AG08396 (cell line): ENCODE measurements at places on chromosomes 6 and 20.
A peak's percentile ranks its signal among the peaks of the same experiment; 100 is the strongest.

GRCh38 chr20:61955668-61956395 lies 109.8 kb downstream of the TAF4 start:
- no peak for DNase-seq

GRCh38 chr6:109821428-109821827 lies 130.3 kb downstream of the FIG4 start:
- DNase-seq: no peak

DNA sequence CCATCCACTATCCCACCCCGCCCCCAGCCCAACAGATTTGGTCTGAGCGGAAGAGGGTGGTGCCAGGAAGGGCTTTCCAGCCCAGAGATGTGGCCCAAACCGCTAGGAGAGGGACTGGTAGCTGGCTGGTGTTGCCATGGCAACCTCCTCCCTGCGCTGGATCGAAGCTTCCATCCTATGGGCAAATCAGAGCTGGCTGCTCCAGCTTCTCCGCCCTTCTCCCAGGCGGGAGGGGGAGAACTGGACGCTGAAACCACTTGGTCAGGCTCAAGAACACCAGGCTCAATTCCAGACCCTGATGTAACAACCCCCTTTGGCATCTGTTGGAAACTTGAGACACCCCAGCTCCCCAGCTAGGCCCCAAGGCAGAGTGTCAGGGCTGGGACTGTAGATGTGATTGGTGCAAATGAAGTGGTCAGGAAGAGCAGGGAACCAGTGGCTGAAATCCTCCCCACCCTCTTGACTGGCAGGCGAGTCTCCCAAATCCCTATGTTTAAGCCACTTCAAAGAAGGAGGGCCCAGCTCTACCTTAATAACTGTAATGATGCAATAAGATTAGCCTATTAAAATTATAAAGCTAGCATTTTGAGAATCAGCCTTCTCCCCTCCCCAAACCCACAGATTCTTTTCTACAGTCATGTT lies 4.2 kb downstream of the RIMS4 start:
- peak; percentile 48 for DNase-seq

DNA sequence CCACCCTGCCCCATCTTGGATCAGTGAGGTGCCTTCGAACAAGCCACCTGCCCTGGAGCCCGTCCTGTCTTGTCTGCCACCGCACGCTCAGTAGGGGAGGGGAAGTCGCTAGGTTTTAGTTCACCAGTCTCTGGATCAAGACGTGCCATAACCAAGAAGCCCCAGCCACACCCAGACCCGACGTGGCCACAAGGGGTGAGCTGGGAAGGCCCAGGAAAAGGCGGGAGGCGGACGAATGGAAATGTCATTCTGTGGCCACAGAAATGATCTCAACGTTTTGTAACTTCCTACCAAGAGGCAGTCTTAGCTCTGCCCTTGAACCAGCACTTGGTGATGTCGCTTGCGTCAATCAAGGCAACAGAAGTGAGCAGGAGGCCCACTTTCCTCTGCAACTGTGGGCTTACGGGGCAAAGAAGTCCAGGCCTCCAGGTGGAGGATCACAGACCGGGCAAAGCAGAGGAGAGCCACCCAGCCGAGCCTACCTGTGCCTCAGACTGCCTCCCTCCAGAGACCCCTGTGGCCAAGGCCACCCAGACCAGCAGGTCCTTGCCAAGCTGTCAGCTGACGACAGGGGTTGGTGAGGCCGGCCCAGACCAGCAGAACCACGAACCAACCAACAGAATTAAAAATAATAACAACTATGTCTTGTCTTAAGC lies 14.5 kb downstream of the GMEB2 start:
- DNase-seq: no peak

- DNase-seq: no peak
These were observed 79.5 kb upstream of the VSTM2L start for GRCh38 chr20:37823296-37823980.

- no peak for DNase-seq
These were observed 860.4 kb downstream of the EPHA7 start for GRCh38 chr6:92559003-92559402.

- peak; percentile 43 for DNase-seq
These were observed 7.7 kb upstream of the KLHL31 start for GRCh38 chr6:53673162-53673727.

DNA sequence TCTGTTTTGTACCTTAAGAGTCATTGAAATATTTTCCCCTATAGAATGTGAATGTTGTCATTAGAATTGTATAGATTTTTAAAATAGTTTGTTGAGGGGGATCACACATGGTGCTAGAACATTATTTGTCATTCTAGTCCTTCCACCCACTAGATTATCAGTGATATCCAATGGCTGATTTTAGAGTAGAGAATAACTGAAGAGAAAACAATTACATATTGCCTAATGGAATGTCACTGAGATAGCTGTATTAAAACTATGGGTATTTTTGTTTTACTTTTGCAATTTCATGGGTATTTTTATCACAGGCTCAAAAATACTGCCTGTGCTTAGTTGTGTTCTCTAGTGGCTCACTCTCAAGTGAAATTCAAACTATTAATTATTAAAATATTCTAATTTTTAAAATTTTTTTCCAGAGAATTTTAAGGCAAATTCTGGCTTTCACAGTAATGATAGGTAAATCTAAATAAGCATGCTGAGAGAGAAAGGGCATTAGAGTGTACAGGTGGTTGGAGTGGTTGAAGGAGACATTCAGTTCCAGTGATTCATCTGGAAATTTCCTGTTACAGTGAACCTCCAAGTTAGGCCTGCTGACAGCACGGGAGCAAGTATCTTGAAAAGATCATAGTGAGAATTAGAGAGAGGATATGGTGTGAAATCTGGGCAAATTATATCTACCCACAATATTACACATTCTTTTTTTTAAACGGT lies 399.6 kb downstream of the NKAIN2 start:
- no peak for DNase-seq

GRCh38 chr6:112651239-112651638 lies 304.1 kb downstream of the RFPL4B start:
- no peak for DNase-seq

DNA sequence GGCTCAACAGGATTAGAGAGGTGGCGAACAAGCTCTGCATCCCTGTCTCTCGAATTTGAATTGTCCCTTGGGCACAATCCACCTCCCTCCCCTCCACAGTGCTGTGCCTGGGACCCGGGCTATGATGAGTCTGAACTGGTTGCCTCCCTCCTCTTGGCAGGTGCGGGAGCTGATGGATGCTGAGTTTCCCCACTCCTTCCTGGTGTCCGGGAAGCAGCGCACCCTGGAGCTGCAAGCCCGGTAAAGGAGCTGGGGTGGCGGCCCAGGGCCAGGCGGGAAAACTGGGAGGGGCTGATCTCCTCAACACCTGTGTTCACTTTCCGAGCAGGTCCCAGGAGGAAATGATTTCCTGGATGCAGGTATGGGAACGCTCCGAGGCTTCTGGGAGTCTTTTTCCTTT lies 14.9 kb downstream of the FGD2 start:
- no peak for DNase-seq

- no peak for DNase-seq
These were observed 838 bp upstream of the POM121L2 start for GRCh38 chr6:27312950-27313271.

DNA sequence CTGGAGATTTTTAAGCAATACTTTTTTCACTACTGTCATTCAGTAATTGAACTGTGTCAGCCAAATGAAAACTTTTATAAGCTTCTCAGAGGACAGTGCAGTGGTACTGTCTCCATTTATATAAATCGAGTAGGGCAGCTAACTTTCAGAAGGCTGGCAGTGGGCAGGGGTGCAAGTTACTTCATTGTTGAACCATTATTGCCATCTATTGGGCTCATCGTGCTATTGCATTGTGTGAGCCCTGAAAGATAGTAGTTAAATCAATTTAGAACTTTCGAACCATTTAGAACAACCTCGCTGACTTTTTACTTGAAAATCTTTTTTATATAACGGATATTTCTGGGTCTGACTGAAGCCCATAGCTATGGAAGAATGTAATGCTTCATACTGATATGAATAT lies 347.8 kb upstream of the PLCB4 start:
- peak; percentile 29 for DNase-seq

- DNase-seq: no peak
These were observed 344.3 kb downstream of the PREX1 start for GRCh38 chr20:48483334-48484066.

- no peak for DNase-seq
These were observed 932.1 kb upstream of the MANEA start for GRCh38 chr6:94645191-94645590.

- no peak for DNase-seq
These were observed 155.2 kb downstream of the TFAP2A start for GRCh38 chr6:10259671-10260070.

- DNase-seq: no peak
These were observed 246.2 kb downstream of the LRFN2 start for GRCh38 chr6:40340957-40341356.

DNA sequence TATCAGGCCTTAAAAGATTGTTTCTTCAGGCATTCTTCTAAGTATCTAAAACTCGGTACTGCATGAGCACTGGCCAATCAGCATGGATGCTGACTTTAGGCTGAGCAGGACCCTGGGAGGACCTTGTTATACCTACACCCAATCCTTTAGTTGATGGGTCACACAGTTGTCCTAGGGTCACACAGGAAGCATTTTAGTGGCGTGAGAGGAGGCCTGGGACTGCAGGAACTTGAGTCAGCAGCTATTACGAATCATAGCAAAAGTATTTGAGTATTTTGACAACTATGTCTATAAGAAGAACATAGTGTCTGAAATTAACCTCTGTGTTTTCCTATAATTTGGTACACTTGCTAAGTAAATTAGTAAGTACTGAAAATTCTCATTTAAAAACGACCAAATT lies 741.4 kb downstream of the HACE1 start:
- peak; percentile 1 for DNase-seq

DNA sequence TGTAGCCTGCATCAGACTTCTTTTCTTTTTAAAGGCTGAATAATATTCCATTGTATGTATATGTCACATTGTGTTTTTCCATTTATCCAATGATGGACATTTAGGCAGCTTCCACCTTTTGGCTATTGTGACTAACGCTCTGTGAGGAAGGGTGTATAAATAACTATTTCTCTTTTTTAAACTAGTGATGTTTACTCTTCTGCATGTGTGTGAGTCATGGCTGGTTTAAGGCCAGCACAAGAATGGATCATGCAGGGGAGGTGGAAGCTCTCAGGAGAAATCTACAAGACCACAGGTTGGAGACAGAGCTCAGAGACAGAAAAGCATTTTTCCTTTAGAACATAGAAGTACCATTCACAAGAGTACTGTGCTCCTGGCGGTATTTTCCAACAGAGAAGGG lies 307.2 kb downstream of the SOX4 start:
- peak; percentile 31 for DNase-seq

GRCh38 chr6:36851149-36851614 lies 11.9 kb upstream of the CPNE5 start:
- peak; percentile 65 for DNase-seq
